ENCODE measurements at places on chromosomes 16 and 17.

DNA sequence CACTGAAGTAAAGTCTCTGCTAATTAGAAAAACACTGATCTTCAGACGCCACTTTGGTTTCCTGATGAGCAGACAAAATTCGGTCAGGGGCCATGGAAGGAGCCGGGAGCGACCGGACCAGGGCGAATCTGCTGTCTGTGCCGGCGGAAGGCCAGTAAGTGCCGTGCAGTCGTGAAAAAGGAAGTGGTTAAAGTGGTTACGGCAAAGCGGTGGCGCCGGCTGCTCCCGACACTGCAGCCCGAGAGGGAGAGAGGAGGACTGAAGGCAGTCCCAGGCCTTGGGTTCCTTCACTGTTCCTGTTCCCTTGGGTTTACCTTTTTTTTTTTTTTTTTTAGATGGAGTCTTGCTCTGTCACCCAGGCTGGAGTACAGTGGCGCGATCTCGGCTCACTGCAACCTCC, 17.3 kb upstream of the HEXD start:
- no peak for DNase-seq

DNA sequence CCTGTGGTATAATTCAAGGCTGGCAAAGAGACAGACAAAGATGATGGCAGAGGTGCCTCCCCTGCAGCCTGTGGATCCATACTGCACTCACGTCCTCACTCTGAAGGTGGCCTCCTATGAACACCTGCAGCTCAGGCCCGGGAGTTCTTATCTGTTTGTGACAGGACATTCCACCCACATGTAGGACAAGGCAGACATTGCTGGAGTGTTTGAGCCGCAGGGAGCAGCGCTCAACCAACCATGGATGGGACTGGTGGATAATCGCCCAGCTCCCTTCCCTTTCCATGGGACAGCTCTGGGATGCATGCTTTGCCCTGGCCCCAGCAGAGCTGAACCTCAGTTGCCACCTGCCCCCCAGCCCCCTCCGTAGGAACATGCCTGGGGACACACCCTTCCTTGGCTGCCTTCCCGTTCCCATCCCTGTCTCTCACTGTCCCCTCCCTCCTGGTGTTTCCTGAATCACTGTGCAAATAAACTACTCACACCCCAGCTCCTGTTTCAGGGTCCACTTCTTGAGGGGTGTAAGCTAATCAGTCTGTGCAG, 22.2 kb downstream of the ITPRIPL2 start:
- no peak for DNase-seq

DNA sequence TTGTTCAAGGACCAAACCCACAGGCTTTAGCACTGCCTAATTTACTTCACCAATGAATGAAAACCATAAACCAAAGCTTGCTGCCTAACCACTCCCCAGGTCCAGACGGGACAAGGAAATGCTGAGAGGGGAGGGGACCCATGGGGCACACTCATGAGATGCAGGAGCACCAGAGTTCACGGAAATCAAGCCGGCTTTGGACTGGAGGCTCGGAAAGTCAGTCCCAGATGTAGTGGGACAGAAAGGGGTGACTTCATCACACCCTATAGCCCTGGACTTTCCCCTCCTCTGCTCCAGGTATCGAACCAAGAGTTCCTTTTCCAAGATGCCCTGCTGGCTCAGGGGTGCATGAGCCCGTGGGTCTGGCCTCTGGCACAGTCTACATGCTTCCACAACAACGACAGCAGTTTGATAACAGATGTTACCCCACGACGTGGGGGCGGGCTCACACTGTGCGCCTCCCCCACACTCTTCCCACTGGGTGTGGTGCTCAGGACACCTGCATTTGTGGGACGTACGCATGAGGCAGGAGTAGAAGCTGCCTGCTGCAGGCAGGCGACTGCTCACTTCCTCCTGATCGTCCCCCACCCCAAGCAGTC, 63.2 kb downstream of the AMFR start:
- no peak for DNase-seq

GRCh38 chr16:2465653-2466415, 5.3 kb upstream of the NTN3 start:
- peak; percentile 51 for DNase-seq

- no peak for DNase-seq
Observed at GRCh38 chr17:42568341-42569111, 1.6 kb downstream of the MLX start.

GRCh38 chr16:82655072-82655714, 28.4 kb downstream of the CDH13 start:
- no peak for DNase-seq

- DNase-seq = no peak
Observed at GRCh38 chr16:17375461-17376304, 95.1 kb downstream of the XYLT1 start.

GRCh38 chr17:811051-811784, 29.1 kb downstream of the MRM3 start:
- DNase-seq = no peak

DNA sequence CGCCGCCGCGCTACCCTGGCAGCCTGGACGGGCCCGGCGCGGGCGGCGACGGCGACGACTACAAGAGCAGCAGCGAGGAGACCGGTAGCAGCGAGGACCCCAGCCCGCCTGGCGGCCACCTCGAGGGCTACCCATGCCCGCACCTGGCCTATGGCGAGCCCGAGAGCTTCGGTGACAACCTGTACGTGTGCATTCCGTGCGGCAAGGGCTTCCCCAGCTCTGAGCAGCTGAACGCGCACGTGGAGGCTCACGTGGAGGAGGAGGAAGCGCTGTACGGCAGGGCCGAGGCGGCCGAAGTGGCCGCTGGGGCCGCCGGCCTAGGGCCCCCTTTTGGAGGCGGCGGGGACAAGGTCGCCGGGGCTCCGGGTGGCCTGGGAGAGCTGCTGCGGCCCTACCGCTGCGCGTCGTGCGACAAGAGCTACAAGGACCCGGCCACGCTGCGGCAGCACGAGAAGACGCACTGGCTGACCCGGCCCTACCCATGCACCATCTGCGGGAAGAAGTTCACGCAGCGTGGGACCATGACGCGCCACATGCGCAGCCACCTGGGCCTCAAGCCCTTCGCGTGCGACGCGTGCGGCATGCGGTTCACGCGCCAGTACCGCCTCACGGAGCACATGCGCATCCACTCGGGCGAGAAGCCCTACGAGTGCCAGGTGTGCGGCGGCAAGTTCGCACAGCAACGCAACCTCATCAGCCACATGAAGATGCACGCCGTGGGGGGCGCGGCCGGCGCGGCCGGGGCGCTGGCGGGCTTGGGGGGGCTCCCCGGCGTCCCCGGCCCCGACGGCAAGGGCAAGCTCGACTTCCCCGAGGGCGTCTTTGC, 3.1 kb downstream of the HIC1 start:
- peak; percentile 49 for DNase-seq

DNA sequence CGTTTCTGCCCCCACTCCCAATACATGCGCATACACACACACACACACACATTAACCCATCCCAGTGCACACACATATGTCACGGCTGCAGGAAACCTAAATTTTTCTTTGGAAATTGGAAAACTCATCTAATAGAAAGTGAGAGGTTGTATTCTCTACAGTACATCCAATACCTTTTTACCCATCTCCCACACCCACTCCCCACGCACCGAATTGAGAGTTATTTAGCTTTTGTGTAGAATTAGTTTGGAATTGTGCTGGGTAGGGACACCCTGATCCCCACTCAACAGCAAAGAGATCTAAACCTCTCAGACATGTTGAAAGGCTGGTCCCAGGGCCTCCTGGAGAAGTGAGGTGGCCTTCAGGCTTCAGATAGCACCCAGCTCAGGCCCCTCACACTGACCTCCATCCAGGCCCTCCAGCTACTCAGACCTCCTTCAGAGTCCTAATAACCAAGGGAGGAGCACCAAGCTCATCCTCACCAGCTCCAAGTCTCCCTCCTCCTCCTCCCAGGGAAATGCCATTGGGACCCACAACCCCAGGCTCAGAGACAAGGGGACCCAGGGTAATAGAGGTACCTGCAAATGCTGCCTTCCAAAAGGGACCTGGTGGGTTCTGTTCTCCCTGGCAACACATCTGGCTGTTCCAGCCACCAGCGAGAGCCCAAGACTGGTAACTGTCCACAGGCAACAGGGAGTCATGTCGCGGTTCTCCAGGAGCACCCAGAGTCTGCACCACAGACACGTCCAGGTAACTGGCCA, 955 bp downstream of the HOXB13 start:
- no peak for DNase-seq

DNA sequence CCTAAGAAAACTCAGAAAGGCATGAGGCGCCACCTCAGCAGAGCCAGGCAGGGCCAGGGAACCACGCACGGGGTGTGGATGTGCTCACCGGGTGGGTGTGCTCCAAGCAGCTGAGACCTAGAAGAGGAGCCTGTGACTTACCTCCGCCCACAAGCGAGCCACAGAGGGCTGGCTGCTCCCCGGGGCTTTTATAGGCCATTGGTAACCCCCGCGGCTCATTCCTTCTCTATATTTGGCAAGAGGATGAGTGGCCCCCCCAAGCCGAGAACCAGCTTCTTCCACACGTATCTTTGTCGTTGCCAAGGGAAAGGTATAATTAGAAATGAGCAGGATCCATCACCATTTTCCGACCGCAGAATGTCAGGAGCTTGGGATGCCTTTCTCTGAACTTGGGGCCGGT, at the start of gene MYH3:
Gene MYH3 (minus strand): TSS at position 162 of the 400 bp plus-strand sequence. CDS start 2,245 bp downstream, outside the sequence.
- no peak for DNase-seq

DNA sequence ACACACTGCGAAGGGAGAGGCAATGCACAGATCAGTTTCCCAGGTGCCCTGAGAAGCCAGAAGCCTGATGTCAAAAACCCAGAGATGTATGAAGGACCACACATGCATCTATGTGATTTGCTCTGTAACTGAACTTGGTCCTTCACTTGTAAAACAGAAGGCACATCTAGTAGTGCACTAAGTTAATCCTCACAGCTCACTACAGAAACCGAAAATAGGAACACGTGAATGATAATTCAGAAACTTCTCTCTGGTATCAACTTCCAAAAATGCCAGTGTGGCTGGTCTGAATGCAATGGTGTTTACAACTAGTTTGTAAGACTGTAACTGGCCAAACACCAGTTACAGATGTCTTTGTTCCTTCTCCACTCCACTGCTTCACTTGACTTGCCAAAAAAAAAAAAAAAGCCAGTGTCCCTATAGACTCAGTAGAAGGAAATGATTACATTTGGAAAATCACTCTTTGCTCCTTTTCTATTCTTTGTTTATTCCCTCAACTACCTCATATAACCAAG, 11.3 kb downstream of the ANKRD40 start:
- DNase-seq = no peak

- DNase-seq = no peak
Observed at GRCh38 chr16:68349838-68350410, 39.1 kb downstream of the PRMT7 start.

GRCh38 chr16:20385844-20386832, 18.4 kb downstream of the PDILT start:
- peak; percentile 20 for DNase-seq

DNA sequence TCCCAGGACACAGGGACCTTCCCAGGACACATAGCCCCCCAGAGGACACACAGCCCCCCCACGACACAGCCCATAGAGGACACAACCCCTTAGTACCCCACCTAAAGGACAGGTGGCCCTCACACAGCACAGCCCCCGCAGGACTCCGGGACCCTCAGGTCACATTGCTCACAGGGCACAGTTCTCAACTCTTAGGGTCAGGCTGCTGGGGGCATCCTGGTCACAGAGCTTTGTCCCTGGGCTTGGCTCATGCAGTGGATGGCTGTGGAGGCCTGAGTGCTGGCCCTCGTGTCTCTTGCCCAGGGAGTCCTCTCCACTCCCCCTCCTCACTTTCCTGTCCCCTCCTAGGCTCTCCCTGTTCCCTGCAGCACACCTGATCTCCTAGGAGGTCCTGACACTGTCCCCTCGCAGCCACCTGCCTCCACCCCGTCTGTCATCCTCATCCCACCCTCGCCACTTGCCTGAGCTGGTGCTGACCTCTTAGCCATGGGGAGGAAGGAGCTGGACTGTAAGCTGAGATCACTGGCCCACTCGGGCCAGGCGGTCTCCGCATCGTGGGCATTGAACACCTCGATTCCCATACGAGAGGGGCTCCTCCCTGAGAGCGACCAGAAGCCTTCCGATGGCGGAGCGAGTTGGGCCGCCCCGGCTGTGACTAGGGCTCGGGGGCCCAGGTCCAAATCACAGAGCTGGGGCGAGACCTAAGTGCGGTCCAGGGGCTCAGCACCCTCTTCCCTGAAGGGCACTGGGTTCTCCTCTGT, 1.4 kb upstream of the WDR45B start:
- DNase-seq = no peak

DNA sequence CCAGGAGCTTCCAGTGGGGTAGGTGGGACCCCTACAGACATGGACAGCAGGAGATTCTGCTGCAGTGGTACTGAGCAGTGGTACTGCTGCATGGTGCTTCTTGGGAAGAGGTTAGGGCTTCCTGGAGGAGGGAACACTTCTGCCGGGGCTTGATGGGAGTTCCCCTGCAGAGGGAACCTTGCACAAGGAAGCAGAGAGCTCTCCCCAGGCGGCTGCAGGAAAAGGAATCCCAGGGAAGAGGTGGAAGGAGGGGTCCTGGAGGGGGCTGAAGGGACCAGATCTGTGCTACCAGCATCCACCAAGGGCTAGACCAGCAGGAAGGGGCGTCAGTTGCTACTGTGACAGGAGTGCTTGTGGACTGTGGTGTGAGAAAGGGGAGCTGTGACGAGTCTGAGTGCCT, 10.6 kb downstream of the RIPOR1 start:
- DNase-seq = no peak

DNA sequence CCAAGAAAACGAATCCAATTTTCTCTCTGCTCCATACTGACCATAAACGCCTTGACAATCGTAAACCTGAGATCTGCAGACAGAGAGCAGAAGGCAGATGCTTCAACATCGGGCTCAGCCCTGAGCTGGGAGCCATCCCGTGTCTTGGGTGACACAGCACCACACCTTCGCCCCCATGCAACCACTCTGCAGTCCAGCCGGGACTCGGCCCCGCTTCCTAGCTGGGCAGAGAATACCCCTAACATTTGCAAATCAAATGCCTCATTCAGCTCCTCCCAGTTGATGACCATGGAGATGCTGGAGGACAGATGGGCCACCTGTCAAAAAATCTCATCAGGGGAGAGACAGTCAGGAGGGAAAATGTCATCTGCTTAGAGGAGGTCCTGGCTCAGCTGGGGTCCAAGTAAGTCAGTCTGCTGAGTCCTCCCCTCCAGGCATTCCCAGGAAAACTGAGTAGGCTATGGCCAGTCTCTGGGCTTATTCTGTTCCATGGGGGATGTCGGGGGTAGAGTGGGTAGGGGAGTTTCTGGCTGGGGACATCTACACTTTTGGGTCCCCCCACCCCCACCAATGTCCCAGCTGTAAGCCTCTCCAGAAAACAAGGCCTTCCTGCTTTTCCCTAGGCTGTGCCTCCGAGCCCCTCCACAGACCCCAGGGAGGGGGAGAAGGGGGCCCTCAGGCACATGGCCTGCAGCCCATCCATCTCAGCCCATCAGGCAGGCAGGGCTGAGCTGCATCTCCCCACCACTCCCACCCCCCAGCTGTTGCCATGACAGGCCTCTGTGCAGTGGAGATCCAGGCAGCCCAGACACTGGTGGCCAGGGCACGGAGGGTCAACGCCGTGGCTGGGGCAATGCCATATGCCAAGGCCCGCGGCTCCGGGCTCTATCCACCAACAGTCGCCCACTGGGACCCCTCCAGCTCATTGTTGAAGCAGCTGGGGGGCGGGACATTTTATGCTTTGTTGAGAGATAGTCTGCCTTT, 158.6 kb downstream of the AXIN2 start:
- no peak for DNase-seq
